ENCODE measurements at places on chromosomes 4 and X.

GRCh38 chrX:106178826-106179225 lies 10.7 kb downstream of the PWWP3B start:
- no peak for DNase-seq

DNA sequence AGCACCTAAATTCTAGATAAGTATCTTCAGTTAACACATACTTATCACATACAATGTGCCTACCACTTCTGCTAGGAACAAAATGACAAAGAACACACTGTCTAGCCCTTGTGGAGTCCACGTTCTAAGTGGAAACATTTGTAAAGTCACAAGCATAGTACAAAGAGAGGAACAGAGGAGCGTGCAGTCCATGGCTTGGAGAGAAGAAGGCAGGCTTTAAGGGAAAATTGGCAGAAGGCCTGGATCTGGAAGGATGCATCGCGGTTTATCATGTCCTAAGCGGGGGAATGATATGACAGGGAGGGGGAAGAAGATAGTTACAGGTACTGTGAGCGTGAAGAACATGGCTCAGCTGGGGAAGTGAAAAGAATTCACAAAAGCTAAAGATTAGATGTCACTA lies 218.0 kb downstream of the PRDM5 start:
- DNase-seq = no peak

DNA sequence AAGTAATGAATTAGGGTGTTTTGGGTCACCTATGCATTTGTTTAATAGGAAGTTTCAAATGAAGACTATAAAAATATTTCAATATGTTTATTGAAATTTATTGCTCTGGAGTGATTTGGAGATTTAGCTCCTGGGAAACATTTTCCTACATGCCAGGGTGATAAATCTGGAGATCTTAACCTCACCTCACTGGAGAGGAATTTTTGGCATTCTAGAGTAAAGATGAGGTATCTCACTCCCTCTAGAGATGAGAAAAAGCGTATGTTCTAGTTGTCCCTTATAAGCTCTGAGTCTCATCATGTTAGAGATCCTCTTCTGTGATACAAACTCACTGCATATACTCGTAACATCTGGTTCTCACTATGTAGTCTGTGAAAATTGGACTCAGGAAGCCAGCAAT lies 219.0 kb downstream of the KLHL4 start:
- DNase-seq = no peak

GRCh38 chr4:47621181-47621580 lies 136.1 kb downstream of the ATP10D start:
- no peak for DNase-seq

GRCh38 chr4:10001757-10002156 lies 19.5 kb downstream of the SLC2A9 start:
- no peak for DNase-seq

DNA sequence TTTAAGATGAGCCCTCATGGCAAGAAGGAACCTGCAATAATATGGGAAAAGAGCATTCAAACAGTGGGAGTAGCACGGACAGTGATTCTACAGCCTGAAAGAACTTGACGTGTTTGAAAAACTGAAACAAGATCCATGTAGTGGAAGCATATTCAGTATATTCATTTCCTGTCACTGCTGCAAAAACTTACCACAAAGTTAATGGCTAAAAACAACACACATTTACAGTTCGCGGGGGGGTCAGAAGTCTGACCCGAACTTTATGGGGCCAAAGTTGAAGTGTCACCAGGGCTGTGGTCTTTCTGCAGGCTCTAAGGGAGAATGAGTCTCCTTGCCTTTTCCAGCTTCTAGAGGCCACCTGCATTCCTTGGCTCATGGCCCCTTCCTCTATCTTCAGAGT lies 52.6 kb upstream of the ARX start:
- DNase-seq = no peak
